ENCODE measurements at places on chromosomes 6 and 20. TPM values are rescaled to one million over a fixed set of nuclear protein-coding genes. Genes with fewer than 3 reads are reported as not detected.

The FAXC gene
- total RNA-seq: 5.9 TPM

The TMC2 gene
- total RNA-seq: not detected

The ZBP1 gene
- 0.04 TPM for total RNA-seq

The CUTA gene
- 201 TPM for total RNA-seq

The COL11A2 gene
- total RNA-seq: 0.83 TPM

The SAMD10 gene
- total RNA-seq: not detected

The CTAGE9 gene
- not detected for total RNA-seq

The MMS22L gene
- 12.4 TPM for total RNA-seq

The ELOVL5 gene
- 69.5 TPM for total RNA-seq

The BPIFB2 gene
- total RNA-seq: not detected

The MACROD2 gene
- total RNA-seq: 0.43 TPM

The NDRG3 gene
- 19.6 TPM for total RNA-seq

The PHACTR2 gene
- total RNA-seq: 3.5 TPM

The CASS4 gene
- total RNA-seq: not detected

The FAM83B gene
- total RNA-seq: not detected

The MUC21 gene
- total RNA-seq: not detected

The DDX43 gene
- not detected for total RNA-seq

The CUL9 gene
- 10.1 TPM for total RNA-seq

The PLG gene
- not detected for total RNA-seq

The RPS18 gene
- 2,635 TPM for total RNA-seq

The TMEM63B gene
- total RNA-seq: 14.8 TPM

The CNKSR3 gene
- total RNA-seq: 6.5 TPM

The HLA-DQB1 gene
- total RNA-seq: not detected

Data from A549 treated with Mapracorat at 1 μM for 4 hours (cell line).